IMR-90 (cell line): ENCODE measurements at places on chromosomes 2 and 18. TPM values are rescaled to one million over a fixed set of nuclear protein-coding genes. Genes with fewer than 3 reads are reported as not detected.

The IGFBP5 gene
- total RNA-seq: 392 and 433 TPM in 2 replicates

- no peak for DNase-seq
Observed at GRCh38 chr2:60529785-60530627, 23.4 kb downstream of the BCL11A start.

GRCh38 chr2:219603771-219604170, 6.1 kb downstream of the STK11IP start:
- no peak for DNase-seq

- DNase-seq: no peak
Observed at GRCh38 chr2:22882643-22883042, 502.3 kb upstream of the KLHL29 start.

- no peak for DNase-seq
Observed at GRCh38 chr2:23449413-23449812, 64.4 kb downstream of the KLHL29 start.

DNA sequence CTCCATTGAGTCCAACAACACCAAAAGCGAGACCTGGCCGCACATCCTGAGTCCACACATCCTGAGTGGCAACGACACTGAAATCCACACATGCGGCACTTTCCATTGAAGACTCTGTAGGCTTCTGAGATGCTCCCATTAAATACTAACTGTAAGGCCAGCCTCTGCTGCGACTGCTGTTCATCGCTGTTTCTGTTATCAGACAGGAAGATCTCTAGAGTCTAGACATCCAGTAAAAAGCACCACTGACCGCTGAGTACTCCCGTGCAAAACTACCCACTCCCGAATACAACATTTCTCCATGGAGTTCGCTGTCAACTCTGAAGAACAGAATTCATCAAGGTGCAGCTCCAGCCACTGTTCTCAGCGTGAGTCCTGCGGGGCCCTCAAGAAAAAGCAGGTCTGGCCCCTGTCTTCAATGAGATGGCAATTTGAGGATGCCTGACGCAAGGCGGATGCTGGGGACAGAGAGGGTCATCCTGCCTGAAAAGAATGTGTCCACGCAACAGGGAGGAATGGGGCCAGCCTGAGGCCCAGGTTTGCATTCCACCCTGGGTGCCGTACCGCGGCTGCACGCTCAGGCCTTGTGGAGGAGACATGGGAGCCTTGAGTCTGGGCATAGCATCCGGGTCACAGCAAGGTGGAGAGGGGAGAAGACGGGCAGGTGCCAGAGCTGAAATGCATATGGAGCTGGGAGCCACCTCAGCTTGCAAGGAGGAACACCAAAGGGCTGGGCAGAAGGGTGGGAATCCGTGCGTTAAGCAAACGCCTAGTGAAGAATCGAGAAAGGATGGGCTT, 61.9 kb downstream of the ZNF516 start:
- DNase-seq: no peak

GRCh38 chr2:118668431-118669424, 178.7 kb downstream of the EN1 start:
- peak; percentile 95 for DNase-seq

The STARD6 gene
- total RNA-seq: 0.28 TPM in 1 of 2 replicates, not detected in the other

DNA sequence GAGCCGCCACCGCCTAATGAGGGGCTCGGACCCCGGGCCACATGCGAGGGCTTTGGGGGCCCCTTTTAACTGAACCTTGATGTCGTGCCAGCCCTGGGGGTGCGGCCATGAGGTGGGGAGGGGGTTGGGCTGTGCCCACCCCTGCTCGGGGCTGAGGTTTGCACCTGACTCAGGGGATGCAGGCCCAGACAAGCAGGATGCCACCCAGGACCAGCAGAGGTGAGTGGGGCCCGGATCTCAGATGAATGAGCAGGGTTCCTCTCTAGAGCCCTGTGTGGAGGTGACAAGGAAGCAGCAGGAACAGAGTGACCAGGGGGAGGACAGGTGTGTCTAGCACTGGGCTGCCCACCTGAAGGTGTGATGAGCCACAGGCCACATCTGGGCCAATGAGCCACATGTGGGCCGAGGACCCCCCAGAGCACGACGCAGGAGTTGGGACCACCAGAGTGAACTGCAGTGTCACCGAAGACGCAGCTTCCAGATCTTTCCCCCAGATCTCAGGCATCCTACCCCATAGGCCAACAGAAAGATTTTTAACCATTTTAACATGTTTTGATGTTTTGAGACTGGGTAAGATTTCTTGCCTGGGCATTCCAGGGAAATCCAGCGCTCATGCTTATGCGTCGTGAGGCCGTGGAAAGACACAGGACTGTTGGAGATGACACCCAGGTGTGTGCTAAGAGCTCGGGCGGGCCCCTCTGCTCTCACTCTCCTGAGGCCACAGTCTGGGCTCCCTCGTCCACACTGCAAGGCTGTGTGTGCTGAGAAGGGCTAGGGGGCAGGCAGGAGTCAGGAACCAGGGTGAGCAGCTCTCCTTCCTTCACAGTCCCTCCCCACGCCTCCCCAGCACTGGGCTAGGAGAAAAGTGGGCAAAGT, 73.6 kb downstream of the DDX1 start:
- DNase-seq: no peak

DNA sequence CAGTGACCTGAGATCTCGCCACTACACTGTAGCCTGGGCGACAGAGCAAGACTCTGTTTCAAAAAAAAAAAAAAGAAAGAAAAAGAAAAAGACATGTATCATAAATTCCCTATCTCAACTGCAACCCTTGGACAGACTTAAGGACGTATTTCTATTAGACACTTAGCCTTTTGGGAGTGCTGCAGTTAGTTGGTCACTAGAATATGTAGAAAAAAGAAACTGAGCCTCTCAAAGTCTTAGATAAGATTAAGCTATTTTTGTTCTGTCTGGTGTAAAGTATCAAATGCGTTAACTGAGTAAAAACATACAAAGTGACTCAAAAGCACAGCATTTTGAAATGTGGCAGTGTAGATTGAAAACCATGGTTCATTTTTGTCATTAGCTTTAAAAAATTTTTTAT, 7.3 kb downstream of the NBEAL1 start:
- DNase-seq: no peak

The CD8B2 gene
- not detected in 2 replicates for total RNA-seq

The SCN1A gene
- total RNA-seq: under 0.01 TPM in 2 replicates

- DNase-seq: no peak
Observed at GRCh38 chr2:128281852-128282245, 36.8 kb downstream of the HS6ST1 start.

- DNase-seq: no peak
Observed at GRCh38 chr2:197235711-197236110, 74.9 kb downstream of the ANKRD44 start.

The HOXD4 gene
- not detected in 2 replicates for total RNA-seq

DNA sequence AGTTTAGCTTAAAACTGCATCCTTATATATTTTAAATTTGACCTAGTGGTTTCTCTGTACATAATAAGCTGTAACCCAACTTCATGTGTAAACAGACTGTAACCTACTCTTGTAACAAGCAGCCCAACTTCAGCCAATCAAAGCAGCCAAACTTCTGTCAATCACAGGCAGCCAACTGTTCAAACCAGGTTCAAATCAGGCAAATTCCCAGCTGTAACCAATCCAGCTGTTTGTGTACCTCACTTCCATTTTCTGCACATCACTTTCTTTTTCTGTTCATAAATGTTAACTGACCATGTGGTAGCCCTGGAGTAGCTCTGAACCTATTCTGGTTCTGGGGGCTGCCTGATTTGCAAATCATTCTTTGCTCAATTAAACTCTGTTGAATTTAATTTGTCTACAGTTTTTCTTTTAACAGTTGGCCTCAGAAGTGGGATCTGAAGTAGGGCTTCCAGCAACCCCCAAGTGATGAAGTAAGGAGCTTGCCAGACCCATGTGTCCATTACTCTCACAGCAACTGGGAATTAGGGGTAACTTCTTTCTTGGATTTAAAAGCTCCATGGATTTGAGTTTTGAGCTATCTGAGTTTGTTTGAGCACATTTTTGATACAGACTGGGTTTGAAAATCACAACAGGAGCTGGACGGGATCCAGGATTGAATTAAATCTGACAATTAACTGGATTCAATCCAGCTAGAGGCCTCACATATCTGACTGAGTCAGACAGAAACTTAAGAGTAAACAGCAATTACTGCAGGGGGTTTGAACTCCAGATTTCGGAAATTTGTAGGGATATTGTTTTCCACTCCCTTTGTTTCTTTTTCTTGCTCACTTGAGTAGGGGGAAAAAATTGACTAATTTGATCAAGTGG, 1569.7 kb upstream of the SLC39A10 start:
- no peak for DNase-seq

The CYP1B1 gene
- total RNA-seq: 1.1 and 1.9 TPM in 2 replicates

The EFHD1 gene
- not detected in 2 replicates for total RNA-seq

The ACADL gene
- total RNA-seq: not detected in 2 replicates

GRCh38 chr2:10688921-10689807, 611 bp downstream of the NOL10 start:
- DNase-seq: no peak

The IL36B gene
- total RNA-seq: not detected in 2 replicates

- peak; percentile 12 for DNase-seq
Observed at GRCh38 chr2:223113161-223113560, 61.2 kb downstream of the KCNE4 start.

The THSD7B gene
- not detected in 2 replicates for total RNA-seq

- DNase-seq: no peak
Observed at GRCh38 chr2:18557121-18557520, 3.3 kb downstream of the RDH14 start.

DNA sequence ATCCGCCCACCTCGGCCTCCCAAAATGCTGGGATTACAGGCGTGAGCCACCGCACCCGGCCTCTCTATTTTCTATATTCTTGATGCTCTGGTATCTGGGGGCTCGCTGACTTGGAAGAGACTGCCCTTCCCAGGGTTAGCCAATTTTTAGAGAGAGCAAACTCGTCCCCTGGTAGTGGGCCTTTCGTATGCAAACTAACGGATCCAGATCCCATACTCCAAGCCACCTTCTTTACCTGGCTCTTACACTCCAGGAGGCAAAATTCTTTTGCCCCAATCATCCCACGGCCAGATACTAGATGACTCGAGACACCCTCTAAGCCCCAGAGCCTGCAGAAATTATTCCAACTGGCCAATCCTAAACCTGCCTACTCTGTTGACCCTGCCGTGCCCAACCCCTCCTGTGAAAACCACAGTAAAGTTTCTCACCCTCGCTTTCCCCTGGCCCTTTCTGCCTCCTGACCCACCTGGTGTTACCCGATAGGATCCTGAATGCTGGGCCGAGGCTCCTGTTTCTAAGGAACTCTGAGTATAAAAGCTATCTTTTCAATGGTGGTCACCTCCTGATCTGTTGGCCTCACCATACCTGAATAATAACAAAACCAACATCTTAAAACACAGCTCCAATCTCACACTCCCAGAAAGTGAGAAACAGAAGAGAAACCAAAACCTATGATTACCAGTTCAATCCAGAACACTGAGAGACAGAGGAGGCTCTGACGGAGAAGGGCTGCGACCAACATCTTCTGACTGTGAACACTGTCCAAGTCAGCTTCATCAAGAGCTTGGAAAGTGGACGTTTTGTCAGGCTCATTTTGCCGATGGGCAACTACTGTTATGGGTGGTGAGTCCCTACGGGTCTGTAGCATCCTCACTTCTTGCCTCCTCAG, 57.6 kb upstream of the ZNF532 start:
- no peak for DNase-seq

The FZD7 gene
- 62.4 and 81.1 TPM in 2 replicates for total RNA-seq
